Activated T-cell treated with anti-CD3 and anti-CD28 coated beads for 1 hour (primary cell): ENCODE measurements at places on chromosomes 3 and 15.

DNA sequence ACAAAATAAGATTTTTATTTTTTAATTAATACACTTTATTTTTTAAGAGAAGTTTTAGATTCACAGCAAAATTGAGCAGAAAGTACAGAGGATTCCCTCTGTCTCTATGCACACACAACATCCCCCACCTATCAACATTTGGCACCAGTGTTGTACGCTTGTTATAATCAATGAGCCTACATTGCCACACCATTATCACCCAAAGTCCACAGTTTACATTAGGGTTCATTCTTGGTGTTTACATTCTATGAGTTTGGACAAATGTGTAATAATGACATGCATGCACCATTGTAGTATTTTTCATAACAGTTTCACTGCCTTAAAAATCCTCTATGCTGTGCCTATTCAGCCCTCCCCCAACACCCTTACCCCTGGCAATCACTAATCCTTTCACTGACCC lies 51.3 kb upstream of the TTBK2 start:
- DNase-seq, result no peak

DNA sequence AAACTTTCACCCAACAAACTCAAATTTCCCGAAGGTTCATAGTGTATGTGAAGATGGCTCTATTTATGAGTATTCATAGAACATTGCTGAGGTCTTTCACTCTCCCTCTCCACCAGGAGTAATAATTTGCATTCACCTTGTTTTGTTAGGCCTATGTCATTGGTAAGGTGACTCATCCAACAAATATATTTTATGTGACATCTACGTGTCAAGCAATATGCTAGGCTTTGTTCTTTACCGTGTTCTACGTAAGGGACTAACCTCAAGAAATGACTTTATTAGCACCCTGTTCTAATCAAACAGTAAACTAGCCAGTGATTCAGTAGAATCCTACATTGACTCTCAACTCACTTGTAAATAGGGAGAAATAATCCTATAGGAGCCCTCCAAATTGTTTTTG lies 334.4 kb downstream of the FGF12 start:
- DNase-seq, result no peak

DNA sequence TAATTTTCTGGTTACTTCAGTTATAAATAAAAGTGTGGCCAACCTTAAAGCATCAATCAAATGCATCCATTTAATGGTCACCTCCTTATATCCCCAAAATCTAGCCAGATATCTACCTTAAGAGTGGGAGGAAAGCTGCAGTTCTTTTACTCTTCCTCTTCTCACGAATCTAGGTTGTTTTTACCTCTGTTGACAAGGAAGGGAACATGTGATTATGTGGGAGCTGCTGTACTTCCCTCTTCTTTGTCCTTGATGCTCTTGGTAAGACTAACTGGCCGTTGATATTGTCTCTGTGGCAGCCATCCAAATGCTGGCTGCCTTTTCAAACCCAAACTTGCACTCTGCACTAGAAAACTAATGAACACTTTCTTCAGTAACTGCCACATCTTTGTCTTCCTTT lies 275.3 kb upstream of the CADM2 start:
- no peak for DNase-seq

- DNase-seq, result no peak
Measured at GRCh38 chr15:78069052-78069414, 8.5 kb downstream of the TBC1D2B start.

GRCh38 chr15:93515256-93516051 lies 426.4 kb upstream of the RGMA start:
- DNase-seq, result no peak

DNA sequence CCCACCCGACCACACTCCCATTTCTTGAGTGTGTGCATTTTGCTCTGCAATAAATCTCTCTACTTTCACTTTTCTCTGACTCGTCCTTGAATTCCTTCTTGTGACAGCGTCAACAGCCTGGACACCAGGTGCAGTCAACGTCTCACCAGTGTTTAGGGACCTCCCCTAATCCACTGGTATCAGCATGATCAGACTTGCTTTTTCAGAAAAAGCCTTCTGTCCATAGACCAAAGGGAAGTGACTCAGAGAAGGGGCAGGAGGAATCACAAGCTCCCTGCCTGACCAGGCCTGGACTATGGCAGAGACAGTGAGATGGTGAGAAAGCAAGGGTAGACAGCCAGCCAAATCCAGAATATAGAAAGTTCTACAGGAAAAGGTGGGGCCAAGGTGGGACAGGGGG lies 15.5 kb downstream of the CCR5 start:
- no peak for DNase-seq

DNA sequence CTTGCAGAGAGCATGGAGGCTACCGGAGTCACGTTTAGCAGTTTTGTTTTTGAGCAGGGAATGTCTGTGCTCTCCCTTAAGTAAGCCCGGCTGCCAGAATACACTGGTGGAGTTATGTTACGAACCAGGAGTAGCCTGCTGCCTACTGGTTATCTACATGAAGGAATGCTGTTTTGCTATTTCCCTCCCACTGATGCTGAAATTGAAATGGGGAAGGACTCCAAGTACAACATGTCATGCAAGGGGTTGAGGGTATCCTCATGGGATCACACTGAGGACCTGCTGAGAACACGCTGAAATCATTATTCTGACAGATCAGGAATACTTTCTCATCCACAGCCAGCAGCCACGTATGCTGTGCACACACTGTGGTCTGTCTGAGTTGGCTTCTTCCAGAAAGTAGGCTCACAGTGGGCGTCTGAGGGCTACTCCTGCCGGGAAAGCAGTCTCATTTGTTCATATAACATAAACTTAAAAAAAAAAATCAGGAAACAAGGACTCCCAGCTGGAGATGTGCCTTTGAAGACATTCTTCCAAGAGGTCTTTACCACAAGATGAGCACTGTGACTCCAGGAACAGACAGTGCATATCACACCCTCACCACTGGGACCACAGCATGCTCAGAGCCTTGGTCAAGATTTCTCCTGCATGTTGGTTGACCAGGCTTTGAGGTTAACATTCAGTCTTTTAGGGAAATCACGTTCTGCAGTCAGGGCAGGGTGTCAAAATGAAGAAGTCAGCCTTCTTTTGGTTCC lies 300.4 kb upstream of the RASGRP1 start:
- DNase-seq, result no peak

DNA sequence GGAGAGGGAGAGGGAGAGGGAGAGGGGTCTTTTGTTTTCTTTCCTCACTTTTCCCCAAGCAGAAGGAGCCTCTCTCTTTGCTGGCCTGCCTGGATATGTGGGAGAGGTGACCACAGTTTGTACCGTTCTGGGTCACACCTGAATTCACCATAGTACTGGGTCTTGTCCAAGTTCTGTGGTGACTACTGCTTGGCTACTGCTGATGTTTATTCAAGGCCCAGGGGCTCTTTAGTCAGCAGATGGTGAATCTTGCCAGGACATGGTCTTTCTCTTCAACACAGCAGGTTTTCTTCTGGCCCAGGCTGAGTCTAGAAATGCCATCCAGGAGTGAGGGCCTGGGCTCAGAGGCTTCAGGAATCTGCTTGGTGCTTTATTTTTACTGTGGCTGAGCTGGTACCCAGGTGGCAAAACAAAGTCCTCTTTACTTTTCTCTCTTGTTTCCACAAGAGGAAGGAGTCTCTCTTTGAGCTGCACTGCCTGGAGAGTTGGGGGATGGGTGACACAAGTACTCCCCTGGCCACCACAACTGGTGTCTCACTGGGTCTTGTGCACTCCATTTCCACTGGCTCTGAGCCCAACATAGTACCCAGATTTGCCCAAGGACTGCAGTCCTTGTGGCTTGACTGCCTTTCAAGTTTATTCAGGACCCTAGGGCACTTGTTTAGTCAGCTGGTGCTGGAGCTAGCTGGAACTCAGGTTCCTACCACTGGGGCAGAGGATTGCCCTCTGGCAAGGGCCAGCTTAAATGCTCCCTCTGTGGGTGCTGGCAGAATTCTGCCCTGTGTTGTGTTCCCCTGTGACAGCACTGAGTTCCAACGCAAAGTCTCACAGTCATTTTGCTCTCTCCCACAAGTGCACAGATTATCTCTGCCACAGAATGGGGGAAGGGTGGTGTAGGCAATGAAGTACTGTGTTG lies 16.8 kb upstream of the CCNDBP1 start:
- DNase-seq, result no peak

GRCh38 chr15:48631176-48631770 lies 14.2 kb downstream of the FBN1 start:
- no peak for DNase-seq

DNA sequence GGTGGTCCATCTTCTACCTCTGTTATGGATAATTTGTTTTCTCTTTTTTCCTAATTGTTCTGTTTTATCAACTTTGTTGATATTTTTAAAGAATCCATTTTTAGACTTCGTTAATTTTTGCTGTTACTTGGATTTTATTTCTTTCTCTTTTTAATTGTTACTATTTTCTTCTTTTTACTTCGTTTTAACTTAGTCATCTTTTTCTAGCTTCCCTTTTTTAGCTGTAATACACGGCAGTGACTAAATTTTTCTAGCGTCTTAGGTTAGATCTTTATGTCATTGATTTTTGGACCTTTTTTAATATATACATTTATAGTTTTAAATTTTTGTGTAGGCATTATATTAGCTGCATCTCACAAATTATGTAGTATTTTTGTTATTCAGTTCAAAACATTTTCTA lies 33.1 kb downstream of the ARIH2 start:
- DNase-seq, result no peak

DNA sequence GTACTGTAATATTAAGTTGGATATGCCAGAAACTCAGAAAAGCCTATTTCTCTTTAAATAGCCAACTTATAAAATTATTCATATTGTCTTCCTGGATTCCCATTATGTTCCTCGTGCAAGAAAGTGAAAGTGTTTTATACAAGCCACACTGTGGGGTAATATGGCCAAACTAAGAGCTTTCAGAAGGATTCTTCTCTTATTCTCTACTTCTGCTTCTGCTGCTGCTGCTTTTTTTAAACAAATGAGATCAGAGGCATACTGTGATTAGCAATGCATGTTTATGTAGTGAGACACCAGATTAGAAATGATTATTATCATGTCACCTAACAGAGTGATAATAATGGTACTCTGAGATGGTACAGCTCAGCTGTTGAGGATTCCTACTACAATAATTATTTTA lies 1026.5 kb upstream of the CFAP20DC start:
- DNase-seq, result no peak

- DNase-seq, result no peak
Measured at GRCh38 chr3:138492980-138493675, 58.7 kb downstream of the ESYT3 start.

DNA sequence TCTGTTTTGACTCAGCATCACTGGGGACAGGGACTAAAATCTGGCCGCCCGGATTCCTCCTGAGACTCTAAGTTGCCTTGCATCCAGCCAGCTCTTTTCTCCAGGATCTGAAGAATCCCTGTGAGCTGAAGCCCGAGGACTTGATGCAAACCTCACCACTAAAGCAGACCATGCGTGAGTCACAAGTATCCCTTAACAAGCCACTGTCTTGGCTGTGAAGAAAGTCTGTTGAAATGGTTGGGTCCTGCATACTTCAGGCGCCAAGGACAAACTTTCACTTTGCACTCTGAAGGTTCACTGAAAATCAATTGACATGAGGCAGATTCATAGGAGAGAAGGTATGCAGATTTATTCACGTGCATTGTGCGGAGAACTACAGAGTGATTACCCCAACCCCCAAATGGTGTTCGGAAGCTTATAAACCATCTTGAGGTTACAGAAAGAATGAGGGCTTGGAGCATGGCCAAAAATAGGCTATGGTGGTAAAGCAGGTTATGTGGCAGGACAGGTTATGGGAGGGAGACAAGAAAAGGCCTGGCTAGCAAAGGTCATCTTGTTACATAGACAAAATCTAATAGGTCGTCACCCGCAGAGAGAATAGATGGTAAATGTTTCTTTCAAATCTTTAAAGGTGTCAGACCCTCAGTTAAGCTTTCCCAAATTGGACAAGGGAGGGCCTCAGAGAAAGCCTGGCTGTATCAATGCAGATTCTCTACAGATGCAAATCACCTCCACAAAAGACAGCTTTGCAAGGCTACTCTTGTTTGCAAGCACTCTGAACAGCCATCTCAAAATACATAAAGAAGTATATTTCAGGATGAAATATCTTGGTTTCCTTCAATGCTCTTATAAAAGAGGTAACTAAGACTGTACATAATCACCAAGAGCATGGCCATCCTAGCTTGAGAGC lies 126.3 kb upstream of the PLAAT1 start:
- no peak for DNase-seq

DNA sequence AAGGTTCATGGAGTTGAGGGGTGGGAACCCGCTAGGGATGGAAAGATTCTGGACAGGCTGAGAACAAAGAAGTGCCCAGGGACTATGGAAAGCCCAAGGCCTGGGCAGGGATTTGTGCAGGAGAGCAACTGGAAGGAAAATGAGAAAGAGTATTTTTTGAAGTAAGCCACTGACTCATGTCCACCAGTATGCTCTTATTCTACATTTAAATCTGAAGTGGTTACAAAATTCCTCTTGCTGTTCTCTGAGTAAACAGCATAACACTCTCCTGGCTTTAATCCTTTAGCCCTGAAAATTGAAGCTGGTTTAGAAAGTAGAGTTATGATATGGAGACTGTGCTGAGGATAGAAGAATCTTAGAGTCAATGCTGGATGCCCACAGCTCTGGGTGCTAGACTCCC lies 165.2 kb downstream of the ISL2 start:
- no peak for DNase-seq

DNA sequence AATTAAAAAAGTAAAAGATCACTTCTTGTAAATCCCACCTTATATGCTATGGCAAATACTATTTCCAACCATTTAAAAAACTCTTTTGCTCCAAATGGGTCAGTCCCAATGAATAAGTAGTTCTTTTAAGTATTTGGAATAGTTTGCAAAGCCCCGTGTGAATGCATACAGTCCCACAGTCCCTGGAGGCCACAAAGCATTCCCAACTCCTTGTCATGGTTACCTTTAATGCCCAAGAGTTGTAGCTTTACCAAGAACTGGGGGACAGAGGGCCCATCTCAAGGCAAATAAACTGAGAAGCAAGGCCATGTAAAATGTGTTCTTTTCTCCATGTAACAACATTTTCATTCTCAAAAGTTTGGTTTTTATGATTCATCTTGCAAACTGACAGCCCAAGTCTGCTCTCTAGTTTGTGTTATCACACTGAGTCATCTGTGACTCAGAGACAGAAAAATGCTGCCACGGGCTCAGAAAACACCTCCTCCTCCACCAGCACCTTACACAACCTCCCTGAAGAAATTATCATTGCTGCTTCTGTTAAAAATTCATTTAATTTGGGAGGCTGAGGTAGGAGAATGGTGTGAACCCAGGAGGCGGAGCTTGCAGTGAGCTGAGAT lies 336.2 kb downstream of the ERC2 start:
- no peak for DNase-seq

DNA sequence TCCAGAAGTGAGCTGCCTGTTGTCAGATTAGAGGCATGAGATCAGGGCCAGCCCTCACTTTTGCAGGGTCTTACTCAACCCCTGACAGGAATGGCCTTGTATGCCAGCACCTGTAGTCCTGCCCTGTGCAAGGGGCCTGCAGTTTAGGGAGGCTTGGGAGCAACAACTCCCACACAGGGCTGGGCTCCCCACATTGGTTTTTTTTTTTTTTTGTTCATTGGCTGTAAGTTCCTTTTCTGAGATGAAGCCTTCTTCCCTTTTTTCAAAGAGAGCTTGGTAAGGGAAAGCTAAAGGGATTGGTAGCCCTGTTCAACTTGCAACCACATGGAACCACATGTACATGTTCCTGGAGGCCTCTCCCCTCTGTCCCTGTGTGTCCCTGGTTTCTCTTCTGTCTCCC lies 46.4 kb downstream of the TNFAIP8L3 start:
- DNase-seq, result no peak

- no peak for DNase-seq
Measured at GRCh38 chr3:100482176-100482575, 10.2 kb upstream of the TMEM45A start.
